ENCODE measurements at places on chromosomes 3 and 15. TPM values are rescaled to one million over a fixed set of nuclear protein-coding genes. Genes with fewer than 3 reads are reported as not detected.

- DNase-seq: no peak
Observed at GRCh38 chr3:16378920-16379319, 113.9 kb downstream of the OXNAD1 start.

NR2E3 gene
- not detected for total RNA-seq

GRCh38 chr3:113268311-113268710 lies 57.0 kb downstream of the BOC start:
- DNase-seq: no peak

DNA sequence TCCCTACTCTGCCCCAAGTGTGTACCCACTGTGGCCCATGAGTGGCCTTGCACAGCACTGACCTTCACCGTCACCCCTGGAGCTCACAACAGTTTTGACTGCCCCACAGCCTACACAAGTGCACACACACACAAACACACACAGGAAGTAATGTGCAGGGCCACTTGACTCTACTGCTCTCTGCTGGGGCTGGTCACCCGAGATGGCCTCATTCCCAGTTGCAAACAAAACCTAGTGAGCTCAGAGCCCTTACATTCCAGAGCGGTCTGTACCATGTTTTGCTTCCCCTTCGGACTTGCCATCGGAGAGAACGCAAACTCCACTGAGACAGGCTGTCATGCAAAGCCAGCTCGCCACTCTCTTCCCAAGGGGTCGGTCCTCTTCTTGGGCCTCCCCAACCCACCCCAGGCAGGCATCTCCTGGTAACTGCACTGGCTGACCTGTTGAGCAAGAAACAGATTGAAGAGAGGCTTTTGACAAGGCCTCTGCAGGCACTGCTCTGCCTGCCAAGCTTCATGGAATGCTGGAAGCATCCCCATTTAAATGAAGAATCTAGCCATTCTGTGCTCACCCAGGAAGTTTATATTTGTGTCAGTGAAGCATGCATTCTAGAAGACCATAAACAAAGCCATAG lies 232.0 kb upstream of the IGF1R start:
- no peak for DNase-seq

A4GNT gene
- not detected for total RNA-seq

IDH2 gene
- total RNA-seq: 41.5 TPM

GABRR3 gene
- not detected for total RNA-seq

- DNase-seq: no peak
Observed at GRCh38 chr15:63411866-63412265, 30.2 kb upstream of the CA12 start.

COL7A1 gene
- 1.6 TPM for total RNA-seq

ARNT2 gene
- not detected for total RNA-seq

DNA sequence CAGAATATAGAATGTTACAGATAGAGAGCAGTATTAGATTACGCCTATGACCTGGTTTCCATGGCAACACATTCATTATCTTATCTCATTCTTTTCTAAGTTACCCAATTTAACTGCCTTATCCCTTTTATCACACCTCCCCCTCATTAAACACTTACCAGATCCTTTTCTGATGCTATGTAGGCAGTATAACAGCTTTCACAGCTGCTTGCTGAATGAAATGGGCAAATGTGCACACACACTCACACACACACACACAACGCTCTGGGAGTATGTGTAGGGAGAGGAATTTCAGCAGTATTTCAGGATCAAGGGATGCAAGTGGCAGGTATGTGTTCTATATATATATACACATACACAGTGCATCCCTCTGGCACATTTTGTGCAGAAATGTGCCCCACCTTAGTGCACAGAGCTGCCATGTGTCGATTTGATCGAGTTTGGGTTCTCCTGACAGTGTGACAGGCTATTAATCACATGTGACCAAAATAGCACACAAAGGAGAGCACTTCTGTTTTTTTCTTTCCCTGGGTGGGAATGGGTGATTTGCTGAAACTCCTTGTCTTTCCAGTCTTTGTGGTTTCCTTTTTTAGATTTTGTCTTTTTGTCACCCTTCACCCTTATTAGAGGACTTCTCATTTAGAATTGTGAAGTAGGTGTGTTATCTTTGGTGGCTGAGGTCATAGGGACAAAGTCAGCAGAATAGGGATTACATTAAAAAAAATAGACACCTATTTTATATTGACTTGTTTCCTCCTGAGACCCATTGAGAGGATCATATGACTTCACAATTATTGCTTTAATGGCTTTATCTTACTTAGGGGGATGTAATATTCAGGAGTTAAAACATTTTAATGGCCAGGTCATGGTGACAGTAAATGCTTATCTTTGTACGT lies 553.7 kb downstream of the PDCD6IP start:
- no peak for DNase-seq

SLC22A14 gene
- total RNA-seq: not detected

GRCh38 chr3:194604837-194605236 lies 28.4 kb downstream of the TMEM44 start:
- DNase-seq: no peak

DNA sequence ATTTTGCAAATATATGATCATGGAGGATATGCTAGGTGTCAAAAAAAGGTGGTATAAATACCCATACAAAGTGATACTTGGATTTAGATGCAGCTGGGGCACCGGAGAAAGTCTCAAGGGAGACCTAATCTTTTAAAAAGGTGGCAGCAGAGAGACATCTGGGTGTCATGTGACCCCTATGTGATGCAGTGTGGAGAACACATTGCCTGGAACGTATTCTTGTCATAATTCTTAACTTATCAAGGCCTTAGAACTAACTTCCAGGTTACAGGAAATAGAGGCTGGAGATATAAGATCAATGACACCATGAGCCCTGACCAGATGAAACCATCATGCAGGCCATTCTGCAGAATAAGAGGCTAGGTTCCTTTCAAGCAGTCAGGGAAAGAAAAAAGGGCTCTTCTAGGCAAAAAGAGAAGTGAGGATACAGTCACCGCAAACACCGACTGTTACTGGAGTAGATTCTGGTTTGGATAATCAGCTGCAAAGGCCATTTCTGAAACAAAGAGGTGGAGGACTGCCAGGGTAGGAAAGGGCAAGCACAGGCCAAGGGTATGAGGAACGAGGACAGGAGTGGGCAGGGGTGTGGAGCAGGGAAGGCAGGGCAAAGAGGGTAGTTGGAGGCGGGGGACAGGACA lies 100.6 kb downstream of the OXNAD1 start:
- no peak for DNase-seq

GRCh38 chr3:195540511-195540910 lies 2.6 kb downstream of the PPP1R2 start:
- DNase-seq: no peak

MCF2L2 gene
- total RNA-seq: 5.8 TPM

- DNase-seq: no peak
Observed at GRCh38 chr3:126418661-126419131, 24.0 kb downstream of the CFAP100 start.

DNA sequence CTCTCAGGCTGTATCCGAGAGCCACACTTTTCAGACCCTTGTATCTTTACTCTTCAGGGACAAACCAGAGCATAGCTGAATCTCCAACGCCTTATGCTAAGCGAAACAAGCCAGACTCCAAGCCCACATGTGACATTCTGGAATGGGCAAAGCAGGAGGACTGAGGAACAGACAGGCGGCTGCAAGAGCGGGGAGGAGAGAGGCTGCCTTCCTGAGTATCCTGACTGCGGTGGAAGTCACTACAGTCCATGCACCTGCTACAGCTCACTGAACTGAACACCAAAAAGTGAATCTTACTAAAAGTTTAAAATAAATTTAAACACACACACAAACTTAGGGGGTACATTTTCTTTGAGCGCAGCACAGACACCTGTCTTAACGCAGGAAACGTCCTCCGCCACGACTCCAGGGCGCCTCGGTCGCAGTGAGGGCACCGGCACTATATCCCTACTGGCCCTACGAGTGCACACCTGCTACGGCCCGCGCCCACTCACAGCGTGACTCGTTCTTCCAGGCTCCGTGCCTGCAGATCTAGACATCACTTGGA lies 1.4 kb downstream of the CYFIP1 start:
- DNase-seq: no peak

PLA2G4F gene
- not detected for total RNA-seq

FURIN gene
- total RNA-seq: 147 TPM

DNA sequence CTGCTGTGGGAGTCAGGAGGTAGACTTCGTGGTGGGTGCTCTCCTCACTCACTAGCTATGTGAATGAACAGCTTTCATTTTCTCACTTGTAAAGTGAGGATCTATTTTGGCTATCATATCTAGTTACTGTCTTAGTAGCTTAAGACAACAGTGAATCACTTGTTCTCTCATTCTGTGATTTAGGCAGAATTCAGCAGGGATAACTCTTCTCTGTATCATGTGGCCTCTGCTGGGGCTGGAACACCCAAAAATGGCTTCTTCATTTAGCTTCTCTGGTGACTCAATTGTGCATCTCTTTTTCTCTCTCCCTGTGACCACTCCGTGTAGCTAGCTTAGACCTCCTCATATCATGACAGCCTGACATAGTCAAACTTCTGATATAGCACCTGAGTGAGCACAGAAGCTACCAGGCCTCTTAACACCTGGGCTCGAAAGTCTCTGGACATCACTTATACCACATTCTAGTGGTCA lies 68.4 kb downstream of the BFSP2 start:
- DNase-seq: no peak

- DNase-seq: no peak
Observed at GRCh38 chr3:148694116-148694515, 3.6 kb upstream of the AGTR1 start.

PCOLCE2 gene
- not detected for total RNA-seq

ALDH1A2 gene
- not detected for total RNA-seq

NPAP1 gene
- total RNA-seq: not detected

C3orf22 gene
- not detected for total RNA-seq
